ENCODE measurements at places on chromosomes 4 and X. TPM values are rescaled to one million over a fixed set of nuclear protein-coding genes. Genes with fewer than 3 reads are reported as not detected.

ADH1B gene
- 24.2 TPM for total RNA-seq

DGAT2L6 gene
- total RNA-seq, result not detected

GPR119 gene
- total RNA-seq, result not detected

TSPAN5 gene
- 19.8 TPM for total RNA-seq

DNA sequence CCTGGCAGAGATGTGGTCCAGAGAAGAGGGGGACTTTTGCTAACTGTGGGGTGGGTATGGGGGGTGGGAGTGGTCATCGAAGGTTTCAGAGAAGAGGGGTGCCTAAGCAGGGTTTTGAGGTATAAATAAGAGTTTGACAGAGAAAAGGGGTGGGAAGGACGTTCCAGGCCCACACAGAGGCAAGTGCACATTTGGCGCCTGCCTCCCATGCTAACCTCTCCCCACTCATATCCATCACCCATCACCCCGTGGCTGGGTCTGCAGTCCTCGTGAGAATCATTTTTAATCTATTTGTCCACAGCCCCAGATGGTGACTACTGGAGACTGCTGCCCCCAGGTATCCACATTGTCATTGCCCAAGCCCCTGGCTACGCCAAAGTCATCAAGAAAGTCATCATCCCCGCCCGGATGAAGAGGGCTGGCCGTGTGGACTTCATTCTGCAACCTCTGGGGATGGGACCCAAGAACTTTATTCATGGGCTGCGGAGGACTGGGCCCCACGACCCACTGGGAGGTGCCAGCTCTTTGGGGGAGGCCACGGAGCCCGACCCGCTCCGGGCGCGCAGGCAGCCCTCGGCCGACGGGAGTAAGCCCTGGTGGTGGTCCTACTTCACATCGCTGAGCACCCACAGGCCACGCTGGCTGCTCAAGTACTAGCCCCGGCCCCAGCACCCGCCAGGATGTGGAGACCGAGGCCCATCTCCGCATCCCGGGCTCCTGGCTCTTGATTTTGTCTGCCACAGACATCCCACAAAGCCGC, 26.6 kb downstream of the CPZ start:
- H3K4me1 ChIP-seq, result no peaks in the 10 kb centered on the region
- no peak overlapping the region for H3K27ac ChIP-seq
- no peaks in the 10 kb centered on the region for H3K36me3 ChIP-seq

Data from MCF 10A (cell line).